Iris pigment epithelial cell (primary cell): ENCODE measurements at places on chromosomes 1 and 21.

GRCh38 chr1:41386196-41386663, 25.0 kb downstream of the FOXO6 start:
- DNase-seq: no peak

DNA sequence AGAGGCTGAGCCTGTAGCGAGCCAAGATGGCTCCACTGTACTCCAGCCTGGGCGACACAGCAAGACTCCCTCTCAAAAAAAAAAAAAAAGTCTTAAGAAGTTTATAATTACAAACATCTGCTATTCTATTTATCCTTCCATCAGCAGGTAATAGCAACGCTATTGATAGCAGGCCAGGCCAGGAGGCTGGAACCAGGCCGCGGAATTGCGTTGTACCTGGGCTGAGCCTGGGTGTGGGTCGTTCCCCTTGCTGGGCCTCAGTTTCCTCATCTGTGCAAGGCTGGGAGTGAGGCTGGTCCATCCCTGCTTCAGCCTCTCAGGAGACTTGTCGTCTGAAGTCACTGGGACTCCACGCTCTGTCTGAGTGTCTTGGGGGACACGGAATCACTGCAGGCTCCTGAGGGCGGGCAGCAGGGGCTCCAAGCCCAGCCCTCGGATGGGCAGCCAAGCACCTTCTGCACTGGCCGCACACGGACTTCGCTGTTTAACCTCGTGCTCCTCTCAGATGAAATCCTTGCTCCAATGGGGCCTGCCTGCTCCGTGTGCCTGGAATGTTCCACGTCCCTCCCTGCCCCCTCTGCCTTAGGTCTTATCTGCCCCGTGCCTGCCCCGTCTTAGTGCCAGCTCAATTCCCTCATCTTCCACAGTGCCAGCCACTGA, 103.9 kb upstream of the C1orf174 start:
- no peak for DNase-seq

DNA sequence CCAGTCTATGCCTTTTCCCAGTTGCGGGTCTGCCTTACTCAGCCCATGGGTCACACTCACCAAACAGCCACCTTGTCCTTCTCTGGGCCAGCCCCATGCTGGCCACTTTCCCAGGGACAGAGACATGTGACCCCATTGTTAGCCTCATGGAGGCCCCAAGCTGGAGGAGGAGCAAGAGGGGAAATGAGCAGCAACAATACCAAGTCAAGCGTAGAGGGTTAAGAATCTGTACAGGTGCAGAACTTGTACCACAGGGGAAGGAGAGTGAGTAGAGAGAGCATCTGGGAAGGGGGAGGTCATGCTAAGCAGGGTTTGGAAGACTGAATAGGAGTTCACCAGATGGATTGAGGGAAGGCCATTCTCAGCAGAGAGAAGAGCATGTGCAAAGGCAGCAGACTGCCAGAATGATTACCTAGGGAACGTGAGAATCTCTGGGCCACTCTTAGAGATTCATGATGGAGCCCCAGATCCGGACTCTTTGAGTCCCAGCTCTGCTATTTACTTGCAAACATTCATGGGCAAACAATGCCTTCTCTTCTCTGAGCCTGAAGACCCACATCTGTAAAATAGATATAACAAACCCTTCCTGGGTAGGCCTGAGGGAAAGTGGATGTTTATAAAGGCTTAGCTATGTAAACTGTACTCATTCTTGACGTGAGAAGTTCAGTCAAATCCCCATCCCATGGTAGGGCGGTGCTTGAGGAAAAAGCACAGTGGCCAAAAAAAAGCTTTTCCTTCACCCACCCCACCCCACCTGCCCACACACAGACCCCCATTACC, 2.8 kb upstream of the SLC2A1 start:
- DNase-seq: no peak

- no peak for DNase-seq
Observed at GRCh38 chr21:32190493-32191144, 88.2 kb downstream of the MIS18A start.

DNA sequence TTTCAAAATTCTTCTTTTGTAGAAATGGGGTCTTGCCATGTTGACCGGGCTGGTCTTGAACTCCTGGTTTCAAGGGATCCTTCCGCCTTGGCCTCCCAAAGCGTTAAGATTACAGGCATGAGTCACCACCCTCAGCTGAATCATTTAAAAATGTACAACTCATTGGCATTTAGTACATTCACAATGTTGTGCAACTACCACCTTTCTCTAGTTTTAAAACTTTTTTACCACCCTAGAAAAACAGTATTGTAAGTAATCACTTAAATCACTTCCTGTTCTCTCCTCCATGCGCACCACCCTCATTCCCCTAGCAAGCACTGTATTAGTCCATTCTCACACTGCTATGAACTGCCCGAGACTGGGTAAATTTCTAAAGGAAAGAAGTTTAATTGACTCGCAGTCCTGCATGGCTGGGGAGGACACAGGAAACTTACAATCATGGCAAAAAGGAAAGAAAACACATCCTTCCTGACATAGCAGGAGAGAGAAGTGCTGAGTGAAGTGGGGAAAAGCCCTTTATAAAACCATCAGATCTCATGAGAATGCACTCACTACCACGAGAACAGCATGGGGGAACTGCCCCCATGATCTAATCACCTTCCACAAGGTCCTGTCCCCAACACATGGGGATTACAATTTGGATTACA, 14.4 kb upstream of the THEM5 start:
- peak; percentile 91 for DNase-seq

GRCh38 chr1:201049248-201049831, 25.8 kb upstream of the KIF21B start:
- DNase-seq: no peak

DNA sequence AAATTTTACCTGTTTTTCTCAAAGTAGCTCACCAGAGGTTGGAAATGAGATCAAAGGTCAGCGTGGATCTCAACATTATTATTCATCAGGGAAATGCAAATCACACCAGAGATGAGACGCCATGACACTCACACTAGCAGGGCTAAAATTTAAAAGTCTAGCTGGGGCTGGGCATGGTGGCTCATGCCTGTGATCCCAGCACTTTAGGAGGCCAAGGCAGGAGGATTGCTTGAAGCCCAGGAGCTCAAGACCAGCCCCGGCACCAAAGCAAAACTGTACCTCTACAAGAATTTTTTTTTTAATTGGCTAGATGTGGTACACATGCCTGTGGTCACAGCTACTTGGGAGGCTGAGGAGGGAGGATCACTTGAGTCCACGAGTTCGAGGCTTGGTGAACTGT, 41.4 kb upstream of the PCBP3 start:
- DNase-seq: no peak

DNA sequence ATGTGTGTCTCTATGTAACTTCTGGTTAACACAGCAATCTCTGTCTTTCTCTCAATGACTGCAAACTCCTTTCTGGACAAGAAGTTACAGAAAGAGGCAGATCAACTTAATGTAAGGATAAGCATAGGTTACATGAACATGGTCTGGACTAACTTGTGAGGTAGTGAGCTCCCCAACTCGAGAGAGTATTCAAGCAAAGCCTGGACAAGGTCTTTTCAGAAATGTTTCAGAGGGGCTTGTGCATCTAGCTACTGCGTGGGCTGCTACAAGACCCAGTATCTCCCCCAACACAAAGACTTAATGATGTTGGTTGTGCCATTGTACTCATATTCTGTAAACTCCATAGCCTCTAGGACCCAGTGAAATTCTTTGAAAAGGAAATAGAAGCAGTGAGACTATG, 23.5 kb upstream of the CLSTN1 start:
- DNase-seq: no peak

GRCh38 chr1:89295187-89295586, 22.5 kb upstream of the GBP5 start:
- no peak for DNase-seq

DNA sequence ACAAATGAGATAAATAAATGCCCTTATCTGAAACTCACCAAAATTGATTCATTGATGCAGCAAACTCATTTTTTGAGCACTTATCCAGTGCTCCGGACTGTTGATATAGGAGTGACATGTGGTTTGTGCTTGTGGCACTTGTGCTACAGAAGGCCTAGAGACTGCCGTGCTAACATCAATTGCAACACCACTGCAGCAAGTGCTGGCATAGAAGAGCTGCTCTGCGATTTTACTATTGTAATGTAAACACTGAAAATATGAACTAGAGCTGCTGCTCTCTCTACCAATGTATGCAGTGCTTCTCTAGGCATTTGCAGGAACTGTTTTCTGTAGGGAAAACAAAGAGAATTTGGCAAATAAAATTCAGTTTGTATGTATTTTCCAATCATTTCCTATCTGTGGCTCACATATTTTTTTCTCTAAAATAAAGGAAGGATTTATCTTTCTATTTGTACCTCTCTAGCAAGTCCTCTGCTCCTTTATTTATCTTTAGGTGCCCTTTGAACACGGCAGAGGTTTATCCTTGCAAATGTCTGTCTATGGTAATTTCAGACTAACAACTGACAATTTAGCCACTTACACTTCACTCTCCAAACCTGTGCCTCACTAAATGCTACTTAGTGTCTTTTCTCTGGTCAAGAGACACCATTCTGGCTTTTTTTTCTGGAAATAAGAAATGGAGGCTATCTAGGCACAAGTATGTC, 409.5 kb upstream of the ADGRL2 start:
- peak; percentile 1 for DNase-seq

DNA sequence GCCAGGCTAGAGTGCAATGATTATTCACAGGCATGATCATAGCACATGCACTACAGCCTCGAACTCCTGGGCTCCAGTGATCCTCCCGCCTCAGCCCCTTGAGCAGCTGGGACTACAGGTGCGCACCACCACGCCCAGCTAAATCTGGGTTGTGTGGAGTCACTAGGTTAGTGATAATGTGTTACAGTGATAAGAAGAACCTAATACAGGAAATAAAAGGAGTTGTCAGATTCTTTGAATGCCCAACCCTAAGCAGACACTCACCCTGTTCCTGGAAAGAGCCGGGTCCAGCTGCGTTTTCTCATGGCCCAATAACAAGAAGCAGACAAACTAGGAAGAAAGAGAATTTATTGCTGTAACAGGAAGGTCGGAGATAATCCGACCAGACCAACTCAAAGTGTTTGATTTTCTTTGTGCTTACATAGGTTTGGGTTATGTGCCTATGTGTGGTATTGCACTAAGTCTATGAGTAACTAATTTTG, 8.8 kb downstream of the IFNGR2 start:
- DNase-seq: no peak

- no peak for DNase-seq
Observed at GRCh38 chr21:31354122-31354521, 10.1 kb upstream of the TIAM1 start.

GRCh38 chr1:162383091-162383490, 1.6 kb downstream of the C1orf226 start:
- DNase-seq: no peak

GRCh38 chr1:94281361-94282142, 44.2 kb upstream of the ARHGAP29 start:
- peak; percentile 77 for DNase-seq

- no peak for DNase-seq
Observed at GRCh38 chr21:38909929-38910328, 104.2 kb downstream of the ETS2 start.

DNA sequence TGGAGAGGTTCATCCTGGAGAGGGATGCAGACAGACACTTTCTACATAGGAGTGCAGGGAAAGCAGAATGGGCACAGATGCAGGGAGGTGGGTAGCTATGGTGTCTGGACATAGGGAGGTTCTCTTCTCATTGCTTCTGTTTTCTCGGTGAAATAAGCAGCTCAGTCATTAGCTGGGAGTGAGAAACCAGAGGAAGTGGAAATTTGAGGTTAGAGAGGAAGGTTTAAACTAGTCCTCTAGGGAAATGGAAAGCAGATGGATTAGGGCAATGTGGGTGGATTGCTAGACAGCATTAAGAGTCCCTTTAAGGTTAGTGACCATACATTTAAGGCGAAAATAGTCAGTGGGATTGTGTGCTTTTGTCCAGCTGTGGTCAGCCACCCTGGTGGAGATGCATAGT, 39.6 kb downstream of the MPZL1 start:
- DNase-seq: no peak

DNA sequence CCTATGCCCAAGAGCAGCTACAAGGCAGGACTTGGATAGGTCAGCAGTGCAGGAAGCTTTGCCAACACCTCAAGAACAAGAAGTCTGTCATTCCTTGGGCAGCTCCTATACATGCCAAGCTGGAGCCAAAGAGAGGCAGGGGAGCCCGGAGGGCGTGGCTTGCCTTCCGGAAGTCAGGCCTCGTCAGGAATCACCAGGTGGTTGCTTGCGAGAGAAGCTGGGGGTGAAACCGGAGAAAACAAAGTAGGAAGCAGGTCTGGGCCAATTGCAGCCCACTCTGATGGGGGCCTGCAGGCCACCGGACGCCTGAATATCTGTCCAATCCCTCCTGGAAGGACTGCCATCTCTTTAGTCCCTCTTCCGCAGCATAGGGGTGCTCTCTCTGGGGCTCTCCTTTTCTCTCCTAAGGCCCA, 794 bp upstream of the FAM76A start:
- DNase-seq: no peak

- DNase-seq: peak; percentile 72
Observed at GRCh38 chr1:233294913-233295236, 650 bp downstream of the PCNX2 start.

GRCh38 chr1:228283043-228283371, 75.2 kb downstream of the OBSCN start:
- DNase-seq: no peak

GRCh38 chr1:152411134-152411533, 2.9 kb downstream of the CRNN start:
- no peak for DNase-seq
